ENCODE measurements at places on chromosomes 12 and 14.
A peak's percentile ranks its signal among the peaks of the same experiment; 100 is the strongest.

GRCh38 chr14:55837467-55837866, 257.5 kb downstream of the KTN1 start:
- DNase-seq, result no peak

DNA sequence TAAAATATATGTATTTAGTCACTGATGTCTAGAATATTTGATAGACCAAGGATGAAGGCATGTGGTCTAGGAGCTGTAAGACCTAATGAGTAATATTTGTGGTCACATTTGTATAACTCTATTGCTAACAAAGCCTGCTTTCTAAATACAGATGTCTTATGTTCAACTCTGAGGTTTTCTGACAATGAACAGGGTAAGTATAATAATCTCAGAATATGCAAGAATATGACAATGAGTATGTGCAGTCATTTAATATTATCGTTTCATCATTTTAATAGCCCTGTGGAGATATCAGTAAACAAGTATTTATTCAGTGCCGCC, 389.6 kb downstream of the LRIG3 start:
- no peak for DNase-seq

DNA sequence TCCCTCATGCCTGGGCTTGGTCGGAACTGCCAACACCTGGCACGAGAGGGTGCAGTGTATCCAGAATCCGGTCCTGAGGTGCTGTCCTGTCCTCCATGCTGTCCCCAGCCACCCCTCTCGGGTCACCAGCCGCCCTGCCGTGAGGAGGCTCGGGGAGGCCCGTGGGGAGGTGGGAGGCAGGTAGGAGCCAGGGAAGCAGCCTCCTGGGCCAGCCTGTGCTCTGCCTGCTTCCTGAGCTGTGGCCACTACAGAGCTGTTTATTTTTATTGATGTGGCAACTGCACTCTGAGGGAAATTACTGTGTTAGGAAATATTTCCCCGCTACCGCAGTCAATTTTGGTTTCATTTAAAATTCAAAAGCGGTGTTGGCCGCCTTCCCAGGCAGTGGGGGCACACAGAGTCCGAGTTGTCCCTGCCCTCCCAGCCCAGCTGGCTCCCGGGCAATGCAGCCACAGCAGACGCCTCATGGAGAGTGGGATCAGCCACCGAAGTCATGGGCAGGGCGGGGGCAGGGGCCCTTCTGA, 18.3 kb downstream of the NOC4L start:
- peak; percentile 78 for DNase-seq

DNA sequence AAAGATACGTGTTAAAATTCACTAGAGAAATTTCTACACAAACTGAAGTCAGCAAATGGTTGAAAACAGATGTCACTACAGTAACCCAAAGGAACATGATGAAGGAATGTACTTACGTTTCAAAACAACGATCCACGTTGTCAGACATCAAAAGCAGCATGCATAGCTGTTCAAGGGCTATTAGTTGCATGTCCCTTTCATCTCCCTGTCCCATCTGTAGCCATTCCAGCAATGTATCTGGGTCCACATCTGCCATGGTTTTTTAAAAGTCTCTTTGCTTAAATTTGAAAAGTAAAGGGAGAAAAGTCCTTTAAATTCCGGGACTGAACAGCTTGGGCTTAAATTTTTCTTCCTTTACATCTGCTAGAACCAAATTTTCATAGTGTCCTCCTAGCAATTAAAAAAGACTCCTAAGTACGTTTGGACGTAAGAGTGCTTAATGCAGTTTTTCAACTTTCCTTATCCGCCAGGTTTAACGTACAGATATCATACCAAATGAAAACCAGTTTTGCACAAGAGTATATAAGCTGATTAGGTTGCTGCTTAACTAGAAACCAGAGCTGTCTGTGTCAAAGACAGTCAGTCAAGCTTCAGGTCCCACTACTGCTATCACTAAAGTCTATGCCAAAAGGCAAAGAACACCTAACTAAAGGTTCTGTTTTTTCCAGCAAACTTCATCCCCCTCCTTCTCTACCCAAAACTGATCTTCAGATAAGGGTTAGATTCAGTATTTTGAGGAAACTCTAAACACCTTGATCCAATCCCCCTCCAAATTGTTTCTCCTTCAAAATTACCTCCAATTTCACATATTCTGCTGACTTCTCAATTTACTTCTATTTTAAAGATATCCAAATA, 1.7 kb downstream of the HECTD1 start:
- peak; percentile 18 for DNase-seq

DNA sequence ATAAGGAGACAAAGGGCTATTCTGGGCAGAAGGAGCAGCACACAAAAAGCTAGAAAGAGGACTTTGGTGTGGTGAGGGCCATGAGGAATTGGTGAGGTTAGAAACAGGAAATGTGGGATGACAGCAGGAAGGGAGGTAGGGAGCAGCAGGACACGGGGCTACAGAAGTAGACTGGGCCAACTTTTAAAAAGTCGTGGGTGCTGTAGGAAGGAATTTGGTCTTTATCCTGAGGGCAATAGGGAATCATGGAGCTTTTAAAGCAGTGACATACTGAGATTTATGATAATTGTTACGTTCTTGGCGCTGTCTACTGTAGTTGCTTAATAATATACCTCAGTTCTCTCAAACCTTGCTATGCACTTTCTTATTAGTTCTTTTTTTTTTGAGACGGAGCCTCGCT, 8.2 kb upstream of the CHURC1 start:
- DNase-seq, result no peak

- no peak for DNase-seq
Observed at GRCh38 chr12:32005496-32006125, 46.4 kb downstream of the RESF1 start.

- DNase-seq, result no peak
Observed at GRCh38 chr14:104697317-104697703, 7.9 kb downstream of the INF2 start.

- DNase-seq, result peak; percentile 98
Observed at GRCh38 chr14:96362965-96363750, at the start of the genes ATG2B and GSKIP. TSS of gene ATG2B (minus strand) at chr14:96363341. CDS start at chr14:96362976, 365 bp downstream. TSS of gene GSKIP (plus strand) at chr14:96363526. CDS start at chr14:96382248, 18,722 bp downstream.

DNA sequence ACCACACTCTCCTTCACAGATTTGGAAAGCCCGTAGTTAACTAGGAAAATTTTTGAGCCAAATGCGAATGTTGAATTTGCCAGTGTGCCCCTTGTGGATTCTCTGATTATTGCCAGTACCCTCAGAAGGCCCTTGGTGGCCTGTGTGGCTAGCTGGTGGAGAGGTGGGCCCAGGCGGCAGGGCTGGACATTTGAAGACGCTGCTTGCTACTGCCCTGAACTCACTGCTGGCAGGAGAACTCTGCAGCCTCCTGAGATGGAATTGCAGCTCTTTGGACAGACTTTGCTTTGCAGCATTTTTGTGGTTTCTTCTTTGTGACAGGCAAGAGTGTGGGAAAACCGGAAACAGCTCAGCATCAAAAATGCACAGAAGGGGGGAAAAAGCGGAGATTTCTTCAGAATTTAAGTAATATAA, 97.6 kb downstream of the TGFB3 start:
- no peak for DNase-seq

DNA sequence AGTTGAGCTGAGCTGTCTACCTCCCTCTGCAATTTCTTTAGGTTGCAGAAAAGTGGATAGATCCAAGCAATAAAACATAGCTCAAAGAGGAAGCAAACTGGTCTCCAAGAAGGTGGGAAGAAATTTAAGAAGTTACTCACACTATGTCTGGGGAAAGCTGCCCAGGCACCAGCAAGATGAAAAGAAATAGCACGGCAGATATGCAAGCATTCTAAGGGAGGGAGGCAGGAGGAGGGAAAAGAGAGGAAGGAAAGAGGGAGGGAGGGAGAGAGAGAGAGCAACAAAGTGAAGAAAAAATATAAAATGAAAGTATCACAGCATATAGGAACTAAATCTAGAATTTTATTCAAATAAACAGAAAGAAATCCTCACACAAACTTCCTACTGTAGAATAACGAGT, 240.7 kb downstream of the APAF1 start:
- DNase-seq, result no peak

GRCh38 chr14:71662291-71662790, 269.9 kb upstream of the RGS6 start:
- no peak for DNase-seq

DNA sequence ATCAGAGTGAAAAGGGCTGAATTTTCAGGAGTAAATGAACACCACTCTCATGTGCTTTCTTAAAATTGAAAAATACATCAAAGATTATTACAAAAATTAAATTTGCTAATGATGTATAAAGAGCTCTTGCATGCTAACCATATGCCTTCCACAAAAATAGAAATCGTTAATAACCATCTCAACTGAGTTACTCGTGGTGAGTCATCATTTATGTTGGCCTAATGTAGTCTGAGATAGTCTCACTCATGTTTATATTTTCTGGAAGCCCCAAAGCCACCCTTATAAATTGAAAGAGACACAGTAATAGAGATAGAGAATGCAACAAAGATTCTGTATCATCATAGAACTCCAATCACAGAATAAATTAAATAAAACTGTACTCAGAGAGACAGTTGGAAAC, 131.2 kb downstream of the KCNH5 start:
- no peak for DNase-seq

DNA sequence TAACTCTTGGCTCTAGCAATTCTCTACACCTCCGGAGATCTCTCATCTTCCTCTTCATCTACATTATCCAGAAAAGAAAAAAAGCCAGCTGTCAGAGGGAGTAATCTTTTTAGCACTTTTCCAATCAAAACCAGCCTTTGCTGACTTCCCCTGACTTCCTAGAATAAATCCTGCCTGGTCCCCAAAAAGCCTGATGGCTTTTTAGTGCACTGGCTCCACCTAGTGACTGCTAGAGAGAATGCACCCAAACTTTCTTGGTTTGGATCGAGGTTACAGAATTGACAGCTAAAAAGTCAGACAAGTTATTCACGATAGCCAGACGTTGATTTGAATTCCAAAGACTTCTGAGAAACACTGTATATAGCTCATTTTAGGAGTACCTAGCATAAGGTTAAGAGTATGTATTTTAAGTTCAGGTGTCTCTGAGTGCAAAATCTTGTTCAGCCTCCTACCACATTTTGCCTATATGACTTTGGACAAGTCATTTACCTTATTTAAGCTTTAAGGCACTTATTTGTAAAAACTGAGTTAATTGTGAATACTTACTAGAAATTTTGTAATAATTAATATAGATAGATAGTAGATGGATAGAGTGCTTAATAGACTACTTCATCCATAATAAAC, 185.7 kb upstream of the GRIN2B start:
- DNase-seq, result peak; percentile 67

GRCh38 chr14:54593860-54594259, 26.9 kb downstream of the SAMD4A start:
- DNase-seq, result no peak

GRCh38 chr12:112256780-112257179, 125.5 kb downstream of the HECTD4 start:
- no peak for DNase-seq

DNA sequence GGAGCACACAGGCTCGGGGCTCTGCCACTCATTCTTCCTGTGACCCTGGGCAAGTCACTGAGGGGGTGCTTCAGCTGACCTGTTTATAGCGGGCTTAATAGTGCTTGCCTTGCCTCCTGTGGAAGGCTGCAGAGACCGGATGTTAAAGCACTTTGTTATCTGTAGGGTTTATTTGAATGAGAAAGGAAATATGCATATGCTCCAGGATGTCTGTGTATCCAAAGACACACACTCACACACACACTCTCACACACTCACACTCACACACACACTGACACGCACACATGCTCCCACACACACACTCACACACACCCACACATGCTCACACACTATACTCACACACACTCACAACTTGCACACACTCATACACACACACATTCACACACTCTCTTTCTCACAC, 56.1 kb upstream of the DDX11 start:
- no peak for DNase-seq

Data from suppressor macrophage treated with lipopolysaccharide for 4 hours (primary cell).